Memory B cell (primary cell): ENCODE measurements at places on chromosomes 12 and 14.
A peak's percentile ranks its signal among the peaks of the same experiment; 100 is the strongest.

- no peaks in the 10 kb centered on the region for H3K36me3 ChIP-seq
- DNase-seq, result peak; percentile 73
- peaks cover 25% of the 10 kb centered on the region for H3K27me3 ChIP-seq
- no peak overlapping the region for H3K4me3 ChIP-seq
These were observed 12.4 kb upstream of the SMUG1 start for GRCh38 chr12:54201001-54201794.

- DNase-seq, result no peak
- H3K4me3 ChIP-seq, result no peak overlapping the region
- peaks cover 2% of the 10 kb centered on the region for H3K27me3 ChIP-seq
These were observed 279.5 kb downstream of the ETNK1 start for GRCh38 chr12:22904485-22904884.

DNA sequence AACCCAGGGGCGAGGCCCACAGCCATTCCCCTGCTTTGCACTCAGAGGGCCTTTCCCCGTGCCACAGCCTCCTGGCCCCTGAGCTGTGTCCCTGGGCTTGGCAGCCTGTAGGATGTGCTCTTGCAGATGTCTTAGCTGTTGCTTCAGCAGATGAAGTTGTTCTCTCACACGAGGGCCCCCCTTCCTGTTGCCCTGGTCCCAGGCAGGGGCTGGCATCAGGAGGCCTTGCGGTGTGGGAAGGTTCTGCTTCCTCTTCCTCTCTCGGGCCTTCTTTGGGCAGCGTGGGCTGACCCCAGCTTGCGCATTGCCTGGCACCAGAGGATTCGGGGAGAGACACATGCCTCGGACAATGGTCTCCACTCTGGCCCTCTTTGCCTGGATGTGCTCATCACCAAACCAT, 12.7 kb downstream of the PROX2 start:
- no peak overlapping the region for H3K4me3 ChIP-seq
- DNase-seq, result no peak
- no peaks in the 10 kb centered on the region for H3K36me3 ChIP-seq
- peaks cover 8% of the 10 kb centered on the region for H3K4me1 ChIP-seq

- peaks cover 7% of the 10 kb centered on the region for H3K27me3 ChIP-seq
- H3K27ac ChIP-seq, result no peak overlapping the region
- H3K36me3 ChIP-seq, result no peaks in the 10 kb centered on the region
- H3K4me3 ChIP-seq, result no peak overlapping the region
- no peaks in the 10 kb centered on the region for H3K4me1 ChIP-seq
These were observed 309.5 kb downstream of the GLT1D1 start for GRCh38 chr12:129162805-129163204.

DNA sequence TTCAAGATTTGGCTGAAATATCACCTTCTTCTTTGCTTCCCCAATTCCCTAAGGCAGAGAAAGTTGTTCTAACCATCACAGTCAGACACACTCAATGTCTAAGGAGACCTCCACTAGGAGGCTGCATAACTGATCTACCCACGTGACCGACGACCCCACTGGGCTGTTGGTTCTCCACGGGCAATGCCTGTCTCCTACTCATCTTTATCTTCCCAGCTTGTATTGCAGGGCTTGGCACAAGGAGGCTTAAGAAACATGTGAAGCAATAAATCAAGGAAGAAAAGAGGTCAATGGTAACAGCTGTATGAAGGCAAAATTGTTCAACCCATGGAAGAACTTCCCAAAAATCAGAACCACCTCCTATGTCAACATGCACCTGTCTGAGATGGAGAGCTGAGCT, 27.1 kb downstream of the NT5DC3 start:
- no peak for DNase-seq
- no peaks in the 10 kb centered on the region for H3K4me1 ChIP-seq
- H3K4me3 ChIP-seq, result no peak overlapping the region
- H3K36me3 ChIP-seq, result peaks cover 19% of the 10 kb centered on the region

DNA sequence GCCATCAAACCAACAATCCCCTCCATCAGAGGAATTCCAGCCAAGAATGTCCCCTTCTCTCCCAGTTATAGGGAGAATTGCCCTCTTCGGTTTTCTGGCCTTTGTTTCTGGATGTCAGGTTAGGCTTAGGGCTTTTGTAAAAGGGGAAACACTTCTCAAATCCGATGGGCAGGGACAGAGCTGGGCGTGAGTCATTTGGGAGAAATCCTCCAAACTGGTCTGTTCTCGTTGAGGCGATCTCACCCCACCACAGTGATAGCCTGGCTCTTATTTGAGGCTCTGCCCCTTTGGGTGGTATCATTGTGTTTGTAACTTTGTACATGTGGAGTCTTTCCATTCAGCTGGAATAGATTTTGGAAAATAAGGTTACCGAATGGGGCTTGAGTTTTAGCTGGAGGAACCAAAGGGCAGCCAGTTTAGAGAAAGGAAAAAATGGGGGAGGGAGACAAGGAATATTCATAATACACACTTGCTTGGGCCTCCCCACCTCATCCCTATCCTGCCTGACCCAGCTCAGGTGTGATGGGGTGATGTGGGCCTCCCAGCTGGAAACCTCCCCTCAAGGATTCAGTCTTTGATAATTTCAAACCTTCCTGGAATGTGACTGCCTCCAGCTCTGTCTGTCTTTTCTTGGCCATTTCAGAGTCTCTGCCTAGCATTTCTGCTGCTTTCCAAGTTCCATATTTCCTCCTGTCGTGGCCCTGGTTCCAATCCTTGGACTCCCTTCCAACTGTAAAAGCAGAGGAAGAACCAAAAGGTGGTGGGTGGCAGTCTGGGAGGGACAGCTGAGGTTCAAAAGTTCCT, 7.5 kb downstream of the HOXC4 start:
- no peaks in the 10 kb centered on the region for H3K27me3 ChIP-seq
- no peak overlapping the region for H3K27ac ChIP-seq
- no peak overlapping the region for H3K4me3 ChIP-seq

GRCh38 chr14:67641902-67642749, 22.4 kb downstream of the ARG2 start:
- H3K27ac ChIP-seq, result no peak overlapping the region
- no peak for DNase-seq
- no peak overlapping the region for H3K4me3 ChIP-seq
- no peaks in the 10 kb centered on the region for H3K4me1 ChIP-seq

- H3K4me1 ChIP-seq, result peaks cover 4% of the 10 kb centered on the region
- no peak overlapping the region for H3K4me3 ChIP-seq
- peaks cover 22% of the 10 kb centered on the region for H3K27me3 ChIP-seq
- peaks cover 3% of the 10 kb centered on the region for H3K36me3 ChIP-seq
- no peak overlapping the region for H3K27ac ChIP-seq
These were observed 5.8 kb upstream of the PPP2R5C start for GRCh38 chr14:101755591-101756324.

GRCh38 chr12:105040476-105040875, 43.8 kb downstream of the ALDH1L2 start:
- no peak overlapping the region for H3K4me3 ChIP-seq
- no peak for DNase-seq
- peaks cover 2% of the 10 kb centered on the region for H3K4me1 ChIP-seq

DNA sequence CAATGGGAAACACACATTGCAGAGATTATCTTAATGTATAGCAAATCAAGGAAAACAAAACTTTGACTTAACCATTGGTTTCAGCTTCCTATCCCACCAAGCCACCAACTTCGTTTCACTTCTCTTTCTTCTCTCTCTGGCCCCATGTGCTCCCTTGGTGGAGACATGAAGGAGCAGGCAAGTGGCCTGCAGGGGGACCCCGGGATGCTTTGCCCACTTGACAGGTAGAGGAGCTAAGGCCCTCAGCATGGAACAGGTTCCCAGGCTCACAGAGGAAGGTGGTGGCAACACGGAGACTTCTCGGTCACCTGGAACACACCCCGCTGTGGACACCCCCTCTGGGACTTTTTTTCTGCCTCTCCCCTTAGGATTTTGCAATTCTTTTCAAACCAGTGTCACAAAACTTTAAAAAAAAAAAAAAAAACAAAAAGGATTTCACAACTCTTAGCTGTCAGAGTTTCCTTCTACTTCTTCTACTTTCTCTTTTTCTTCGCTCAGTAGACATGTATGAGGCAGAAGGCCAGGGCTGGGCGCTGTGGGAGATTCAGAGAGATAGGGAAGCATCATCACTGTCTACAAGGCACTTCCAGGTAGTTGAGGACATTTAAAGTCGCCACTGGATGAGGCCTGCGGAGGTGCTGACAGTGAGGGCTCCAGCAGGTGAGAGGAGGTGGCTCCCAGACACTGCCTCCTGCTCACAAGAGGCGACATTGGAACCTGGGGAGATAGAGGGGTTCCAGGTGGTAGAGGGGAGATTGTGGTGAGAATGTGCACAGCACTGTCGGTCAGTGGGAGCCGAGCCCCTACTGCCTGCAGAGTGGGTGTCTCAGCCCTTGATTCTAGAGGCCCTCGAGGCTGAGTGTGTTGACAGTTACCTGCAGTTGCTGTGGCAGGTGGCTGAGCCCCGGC, 119.6 kb downstream of the GCH1 start:
- H3K4me3 ChIP-seq, result peak overlapping the region; percentile 63
- H3K27ac ChIP-seq, result no peak overlapping the region
- peaks cover 31% of the 10 kb centered on the region for H3K36me3 ChIP-seq
- H3K4me1 ChIP-seq, result peaks cover 20% of the 10 kb centered on the region
- DNase-seq, result no peak
- no peaks in the 10 kb centered on the region for H3K27me3 ChIP-seq

DNA sequence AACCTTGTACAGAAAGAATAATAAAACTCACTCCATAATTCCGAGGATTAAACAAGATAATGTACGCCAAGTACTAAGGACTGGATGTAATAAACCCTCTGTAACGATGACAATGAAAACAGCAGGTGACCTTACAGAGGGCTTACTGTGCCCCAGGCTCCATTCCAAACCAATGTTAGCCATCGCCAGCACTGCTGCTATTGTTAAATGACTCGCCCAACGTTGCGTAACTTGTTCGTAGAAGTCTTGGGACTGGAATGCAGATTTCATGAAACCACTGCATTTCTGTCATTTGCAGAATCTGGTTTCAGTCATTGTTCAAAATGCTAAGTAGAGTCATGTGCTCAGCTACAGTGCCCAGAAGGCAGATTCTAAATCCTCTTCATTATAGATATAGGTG, 728 bp upstream of the STON2 start:
- no peak for DNase-seq
- no peaks in the 10 kb centered on the region for H3K4me1 ChIP-seq
- peaks cover 1% of the 10 kb centered on the region for H3K27me3 ChIP-seq
- no peak overlapping the region for H3K4me3 ChIP-seq
- no peak overlapping the region for H3K27ac ChIP-seq
- no peaks in the 10 kb centered on the region for H3K36me3 ChIP-seq

- no peak overlapping the region for H3K4me3 ChIP-seq
- no peak for DNase-seq
- no peaks in the 10 kb centered on the region for H3K36me3 ChIP-seq
- H3K27me3 ChIP-seq, result peaks cover 2% of the 10 kb centered on the region
These were observed 135.9 kb downstream of the PAH start for GRCh38 chr12:102781117-102781516.

DNA sequence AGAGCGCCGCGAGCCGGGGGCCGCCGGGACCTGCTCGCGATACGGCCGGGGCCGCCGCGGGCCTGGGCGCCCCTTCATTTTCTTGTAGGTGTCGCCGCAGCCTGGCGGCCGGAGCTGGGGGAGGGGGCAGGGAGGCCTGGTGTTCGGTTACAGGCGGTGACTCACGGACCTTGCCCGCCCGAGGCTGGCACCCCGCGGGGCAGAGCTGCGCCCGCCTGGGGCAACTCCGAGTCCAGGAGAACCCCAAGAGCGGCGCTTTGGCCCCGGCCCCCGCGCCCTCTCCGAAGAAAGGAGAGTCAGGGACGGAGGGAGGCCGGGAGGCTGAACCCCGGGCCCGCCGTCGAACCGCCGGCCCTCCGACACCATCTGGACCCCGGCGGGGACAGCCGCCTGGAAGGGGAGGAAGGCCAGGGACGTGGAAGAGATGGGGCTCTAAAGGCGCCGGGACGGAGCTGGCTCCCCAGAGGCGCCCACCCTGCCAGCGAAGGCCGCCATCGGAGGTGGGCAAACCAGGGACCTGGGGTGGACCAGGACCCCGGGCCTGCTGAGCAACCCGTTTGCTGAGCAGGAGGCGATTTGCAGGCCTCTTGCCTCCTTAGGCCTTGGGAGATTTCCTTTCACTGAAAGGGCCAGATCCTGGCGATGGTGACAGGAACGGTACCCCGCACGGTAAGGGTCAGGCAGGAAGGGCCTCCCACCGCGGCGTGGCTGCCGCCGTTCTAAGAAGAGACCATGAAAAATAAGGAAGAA, 843 bp upstream of the NUAK1 start:
- DNase-seq, result peak; percentile 17
- H3K4me1 ChIP-seq, result peaks cover 9% of the 10 kb centered on the region
- H3K27ac ChIP-seq, result no peak overlapping the region
- H3K36me3 ChIP-seq, result no peaks in the 10 kb centered on the region

DNA sequence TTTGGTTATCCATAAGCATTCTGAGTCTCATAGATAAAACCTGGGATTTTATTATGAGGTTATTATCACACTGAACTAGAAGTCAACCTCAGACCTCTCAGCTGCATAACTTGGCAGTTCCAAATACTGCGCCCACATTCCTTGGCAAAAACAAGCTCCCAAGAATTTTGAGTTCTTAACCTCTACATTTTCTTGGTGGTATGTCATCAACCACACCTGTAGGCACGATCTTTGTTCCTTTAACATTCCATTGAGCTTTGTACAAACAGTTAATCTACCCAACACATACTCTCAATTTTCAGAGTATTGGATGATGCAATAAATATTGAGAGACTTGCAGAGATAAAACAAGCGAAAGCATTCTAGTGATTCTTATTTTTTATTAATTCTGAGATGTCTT, 371.8 kb upstream of the PRICKLE1 start:
- no peak overlapping the region for H3K4me3 ChIP-seq
- no peaks in the 10 kb centered on the region for H3K4me1 ChIP-seq
- no peaks in the 10 kb centered on the region for H3K36me3 ChIP-seq
- no peak overlapping the region for H3K27ac ChIP-seq
- H3K27me3 ChIP-seq, result peaks cover under 1% of the 10 kb centered on the region
- no peak for DNase-seq

- no peaks in the 10 kb centered on the region for H3K4me1 ChIP-seq
- H3K27ac ChIP-seq, result no peak overlapping the region
- no peaks in the 10 kb centered on the region for H3K36me3 ChIP-seq
- no peak overlapping the region for H3K4me3 ChIP-seq
- no peaks in the 10 kb centered on the region for H3K27me3 ChIP-seq
- no peak for DNase-seq
These were observed 163.0 kb downstream of the ATP23 start for GRCh38 chr12:58104351-58104755.

- no peak overlapping the region for H3K4me3 ChIP-seq
- H3K36me3 ChIP-seq, result no peaks in the 10 kb centered on the region
- H3K4me1 ChIP-seq, result no peaks in the 10 kb centered on the region
These were observed 25.7 kb upstream of the TC2N start for GRCh38 chr14:91893007-91893406.
